ENCODE measurements at places on chromosomes 1 and 21. TPM values are rescaled to one million over a fixed set of nuclear protein-coding genes. Genes with fewer than 3 reads are reported as not detected.
A peak's percentile ranks its signal among the peaks of the same experiment; 100 is the strongest.

GRCh38 chr1:62588000-62588399 is 9.3 kb upstream of the ANGPTL3 start:
- no peak for DNase-seq

GRCh38 chr1:119758584-119758983 is 10.1 kb downstream of the HMGCS2 start:
- DNase-seq, result peak; percentile 47

DNA sequence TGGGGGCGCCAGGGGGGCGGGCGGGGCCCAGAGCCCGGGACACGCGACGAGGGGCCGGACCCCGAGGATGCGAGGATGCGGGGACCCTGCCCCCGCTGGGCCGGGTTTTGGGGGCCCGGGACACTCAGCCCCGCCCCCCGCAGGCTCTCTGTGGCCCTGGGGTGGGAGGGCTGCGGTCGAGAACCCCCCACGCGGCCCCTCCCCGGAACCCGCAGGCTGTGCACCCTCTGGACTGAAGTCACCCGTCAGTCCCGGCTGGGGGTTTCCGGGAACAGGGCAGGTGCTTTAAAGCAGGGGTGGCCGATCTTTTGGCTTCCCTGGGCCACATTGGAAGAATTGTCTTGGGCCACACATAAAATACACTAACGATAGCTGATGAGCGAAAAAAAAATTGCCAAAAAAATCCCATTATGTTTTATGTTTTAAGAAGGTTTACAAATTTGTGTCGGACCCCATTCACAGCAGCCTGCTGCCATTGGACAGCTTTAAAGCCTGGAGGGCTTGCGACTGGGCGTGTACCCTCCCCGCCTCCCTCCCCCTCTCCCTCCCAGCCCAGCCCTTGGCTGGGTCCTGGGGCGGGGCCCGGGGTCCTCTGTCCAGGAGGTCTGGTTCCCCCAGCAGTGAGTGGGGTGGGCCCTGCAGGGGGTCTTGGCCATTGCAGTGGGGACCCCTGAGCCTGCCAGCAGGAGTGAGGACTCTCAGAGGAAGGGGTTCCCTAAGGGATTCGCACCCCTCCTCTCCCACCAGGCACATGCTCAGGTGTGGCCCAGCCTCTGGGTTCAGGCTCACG is 21.6 kb upstream of the C1orf159 start:
- peak; percentile 82 for DNase-seq

GRCh38 chr1:161069731-161070270 is at the start of gene ARHGAP30:
ARHGAP30 (minus strand) TSS chr1:161069891; CDS start chr1:161069624, 267 bp downstream.
- DNase-seq, result peak; percentile 98

GRCh38 chr1:241181471-241181870 is 175.5 kb downstream of the RGS7 start:
- DNase-seq, result no peak

DNA sequence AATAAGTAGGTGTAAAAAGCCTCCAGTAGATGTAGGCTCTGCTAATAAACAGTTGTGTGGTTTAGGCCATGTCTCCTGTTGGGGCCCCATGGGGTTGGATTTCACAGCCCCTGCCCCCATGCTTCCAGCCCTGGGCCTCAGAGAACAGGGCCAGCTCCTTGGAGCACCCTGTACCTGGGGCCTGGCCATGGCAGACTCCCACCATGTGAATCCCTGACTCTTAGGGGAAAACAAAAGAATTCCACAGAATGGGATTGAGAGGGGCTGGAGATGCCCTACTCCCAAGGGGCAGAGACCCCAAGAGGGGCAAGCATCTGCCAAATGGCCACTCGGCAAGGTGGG is 11.5 kb downstream of the LRP8 start:
- DNase-seq, result no peak

DNA sequence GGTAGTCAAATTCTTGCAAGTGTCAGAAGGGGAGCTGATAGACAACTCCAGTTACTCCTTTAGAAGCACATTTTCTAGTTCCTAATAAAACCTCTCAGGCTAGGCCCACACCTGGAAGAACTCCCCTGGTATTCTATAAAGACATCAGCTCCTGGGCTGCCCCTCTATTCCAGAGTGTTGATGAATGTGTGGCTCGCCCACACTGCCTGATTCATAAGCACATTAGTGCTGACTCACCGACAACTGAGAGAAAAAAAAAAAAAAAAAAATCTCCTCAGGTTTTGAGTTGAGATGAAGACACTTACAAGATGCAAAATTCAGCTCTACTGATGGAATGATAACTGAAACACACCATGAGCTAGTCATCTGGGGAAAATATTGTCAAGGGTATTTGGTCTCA is 188.1 kb downstream of the TNR start:
- no peak for DNase-seq

DNA sequence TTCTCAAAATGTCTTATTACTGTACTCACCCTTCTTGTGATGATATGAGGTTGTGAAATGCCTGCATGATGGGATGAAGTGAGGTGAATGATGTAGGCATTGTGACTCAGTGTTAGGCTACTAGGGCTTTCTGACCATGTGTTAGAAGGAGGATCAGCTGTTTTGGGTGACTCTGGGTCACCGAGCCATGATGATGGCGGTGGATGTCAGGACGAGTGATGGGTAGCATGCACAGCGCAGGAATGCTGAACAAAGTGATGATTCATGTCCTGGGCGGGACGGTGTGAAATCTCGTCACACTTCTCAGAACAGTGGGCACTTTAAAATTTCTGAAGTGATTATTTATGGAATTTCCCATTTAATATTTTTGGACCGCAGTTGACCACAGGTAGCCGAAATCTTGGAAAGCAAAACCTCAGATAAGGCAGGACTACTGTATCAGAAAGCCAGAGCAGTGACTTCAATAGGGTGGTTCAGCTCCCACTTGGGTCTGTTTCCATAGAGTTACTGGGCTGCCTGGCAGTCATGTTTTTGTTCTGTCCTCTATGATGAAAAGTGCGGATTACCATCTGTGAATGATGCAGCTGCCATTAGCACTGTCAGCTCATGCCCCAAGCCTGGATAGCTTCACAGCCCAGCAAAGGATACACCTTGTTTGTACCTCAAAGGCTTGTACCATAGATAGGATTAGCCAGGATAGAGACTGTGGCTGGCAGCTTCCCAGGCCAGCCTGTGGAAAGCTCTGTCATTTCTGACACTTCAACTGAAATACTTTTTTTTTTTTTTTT is 26.6 kb downstream of the IL6R start:
- peak; percentile 58 for DNase-seq

- DNase-seq, result no peak
Observed at GRCh38 chr1:207316622-207317391, 4.7 kb upstream of the CD55 start.

DNA sequence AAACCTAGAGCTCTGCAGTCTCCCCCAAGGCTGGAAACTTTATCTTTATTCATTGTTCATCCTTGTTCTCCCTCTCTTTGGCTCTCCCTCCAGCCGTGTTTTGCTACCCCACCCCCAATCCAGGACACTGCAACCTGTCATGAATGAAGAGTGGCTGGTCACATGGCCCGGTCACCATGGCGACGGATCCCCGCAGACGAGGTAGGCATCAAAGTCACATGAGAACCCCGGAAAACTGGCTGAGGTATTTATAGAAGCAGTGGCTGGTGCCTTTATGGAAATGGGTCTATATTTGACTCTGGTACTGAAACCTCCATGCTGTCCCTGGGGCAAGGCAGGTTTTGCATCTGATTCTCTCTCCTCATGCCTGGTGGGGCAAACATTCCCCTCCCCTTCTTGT is 13.4 kb upstream of the SLC6A17 start:
- peak; percentile 59 for DNase-seq

DNA sequence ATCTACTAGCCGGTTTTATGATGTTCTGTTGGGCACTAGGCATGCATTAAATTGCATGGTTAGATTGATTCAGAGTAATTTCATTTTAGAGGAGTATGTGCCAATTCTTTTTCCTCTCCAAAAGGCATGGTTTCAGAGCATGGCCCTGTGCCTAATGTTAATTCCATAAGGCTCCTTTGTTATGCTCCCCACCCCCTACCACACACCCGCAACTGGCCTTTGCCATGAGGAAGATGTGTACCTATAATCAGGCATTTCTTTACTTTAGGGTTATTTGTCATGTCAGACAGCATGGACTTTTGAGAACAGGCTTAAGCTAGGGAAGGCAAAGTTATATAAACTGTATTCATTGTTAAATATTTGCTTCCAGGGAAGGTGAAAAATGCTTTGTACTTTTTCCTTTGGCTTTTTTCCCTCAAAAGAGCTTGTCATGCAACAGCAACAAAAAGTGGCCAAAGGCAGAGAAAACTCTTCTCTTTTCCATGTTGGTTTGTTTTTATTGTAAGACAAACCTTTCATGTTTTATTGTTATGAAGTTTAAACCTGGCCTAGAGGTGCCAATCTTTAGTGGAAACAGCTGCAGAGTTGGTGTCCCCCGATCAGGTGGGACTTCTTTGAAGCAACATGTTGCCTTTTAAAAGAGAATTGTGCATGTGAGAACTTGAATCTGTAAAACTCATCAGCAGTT is 24.3 kb upstream of the NBL1 start:
- no peak for DNase-seq

DNA sequence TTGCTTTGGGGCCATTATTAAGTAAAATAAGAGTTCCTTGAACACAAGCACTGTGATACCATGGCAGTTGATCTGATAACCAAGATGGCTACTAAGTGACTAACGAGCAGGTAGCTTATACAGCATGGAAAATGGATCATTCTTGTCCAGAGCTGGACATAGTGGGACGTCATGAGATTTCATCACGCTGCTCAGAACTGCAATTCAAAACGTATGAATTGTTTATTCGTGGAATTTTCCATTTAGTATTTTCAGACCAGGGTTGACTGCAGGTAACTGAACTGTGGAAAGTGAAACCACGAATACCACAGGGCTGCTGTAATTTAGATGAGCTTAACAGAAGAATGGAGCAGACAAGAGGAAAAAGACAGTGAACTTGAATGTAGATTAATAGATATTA is 38.9 kb downstream of the CCDC18 start:
- peak; percentile 64 for DNase-seq

DNA sequence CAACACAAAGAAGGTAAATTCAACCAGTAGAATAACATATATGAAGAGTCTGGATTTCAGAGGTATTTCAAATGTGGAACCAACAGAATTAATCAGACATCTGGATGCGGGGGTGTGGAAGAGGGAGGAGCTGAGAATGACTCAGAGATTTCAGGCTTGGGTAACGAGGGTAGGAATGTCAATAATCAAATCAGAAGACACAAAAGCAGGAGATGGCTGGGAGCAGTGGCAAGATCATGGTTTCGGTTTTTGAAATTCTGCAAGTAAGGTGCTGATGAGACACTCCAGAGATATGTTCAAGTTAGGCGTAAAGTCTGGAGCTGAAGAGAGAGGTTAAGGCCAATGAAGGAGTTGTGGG is 64.0 kb downstream of the PLPPR5 start:
- no peak for DNase-seq

DNA sequence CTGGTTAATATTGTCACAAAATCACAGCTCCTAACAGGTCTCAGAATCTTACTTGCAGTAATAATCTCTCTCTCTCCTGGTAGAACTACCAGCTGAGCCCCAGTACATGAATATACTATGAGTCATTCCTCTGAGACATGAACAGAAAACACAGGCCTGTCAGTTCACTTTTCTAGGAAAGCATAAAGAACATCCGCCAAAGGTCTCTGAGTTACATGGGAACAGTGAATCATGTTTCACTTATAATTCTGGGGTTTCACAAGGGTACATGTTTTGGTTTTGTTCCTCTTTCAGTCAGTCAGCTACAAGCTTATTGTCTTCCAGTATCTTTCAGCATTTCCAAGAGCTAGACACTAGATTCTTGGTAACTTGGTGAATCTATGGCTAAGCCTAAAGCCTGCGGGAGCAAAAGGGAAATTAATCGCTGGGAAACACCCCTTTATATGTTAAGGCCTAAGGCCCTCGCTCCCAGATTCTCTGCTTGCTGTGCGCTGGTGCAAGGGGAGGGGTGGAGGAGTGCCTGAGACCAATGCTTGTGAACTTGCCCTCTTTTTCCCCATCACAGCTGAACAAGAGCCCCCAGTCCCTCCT is 31.7 kb downstream of the IFNGR2 start:
- peak; percentile 44 for DNase-seq

GRCh38 chr21:14071902-14072734 is 138.6 kb downstream of the LIPI start:
- no peak for DNase-seq

DNA sequence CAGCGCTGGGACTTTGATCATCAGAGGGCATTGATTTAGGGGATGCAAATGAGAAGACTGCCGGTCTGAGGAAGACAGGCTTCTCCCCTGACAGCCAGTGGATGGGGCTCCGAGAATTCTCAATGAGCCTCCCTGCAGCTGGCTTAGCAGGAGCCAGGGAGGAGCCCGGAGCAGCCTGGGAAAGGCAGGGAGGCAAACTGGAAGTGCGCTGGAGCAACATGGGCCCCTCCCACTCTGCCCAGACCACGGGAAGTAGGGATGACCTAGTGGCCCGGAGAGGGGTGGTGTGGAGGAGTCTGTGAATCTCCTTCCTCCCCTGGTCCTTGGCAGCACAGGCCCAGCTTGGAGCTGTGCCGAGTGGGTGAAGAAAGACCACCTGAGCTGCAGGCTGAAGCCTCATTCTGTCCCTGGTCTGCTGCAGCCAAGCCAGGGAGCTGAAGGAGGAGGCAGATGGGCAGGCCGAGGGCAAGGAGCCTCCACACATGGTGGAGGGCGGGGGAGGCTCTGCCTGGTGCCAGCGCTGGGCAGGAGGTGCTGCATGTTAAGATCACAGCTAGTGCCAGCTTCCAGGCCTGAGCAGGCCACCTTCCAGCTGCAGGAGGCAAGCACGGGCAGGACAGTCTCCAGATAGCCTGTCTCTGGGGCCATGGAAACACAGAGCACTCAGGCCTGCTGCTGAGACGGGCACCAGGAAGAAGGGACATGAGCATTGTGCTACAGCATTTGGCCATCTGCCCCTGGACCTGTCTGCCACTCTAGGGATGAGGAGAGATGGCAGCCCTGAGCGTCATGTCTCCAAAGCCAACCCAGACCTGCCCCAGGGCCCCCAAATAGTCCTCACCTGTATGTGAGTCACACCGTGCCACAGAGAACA is 12.2 kb upstream of the CLSTN1 start:
- DNase-seq, result no peak

The SELP gene
- total RNA-seq, result 0.18 TPM

The FOXD3 gene
- total RNA-seq, result not detected

The TRNP1 gene
- 0.15 TPM for total RNA-seq

The GBP4 gene
- 78.6 TPM for total RNA-seq

The FNDC10 gene
- 4.4 TPM for total RNA-seq

The FCRL6 gene
- 0.61 TPM for total RNA-seq

Data from activated CD8-positive, alpha-beta memory T cell treated with anti-CD3 and anti-CD28 coated beads, Interleukin-2, amount 10 ng/mL, durations not matched to agents 7 days and 5 days (primary cell).